Esophagus muscularis mucosa (tissue), 4 donors: ENCODE measurements at places on chromosomes 12 and 14. TPM values are rescaled to one million over a fixed set of nuclear protein-coding genes. Genes with fewer than 3 reads are reported as not detected.

The IL26 gene
- not detected for total RNA-seq

DNA sequence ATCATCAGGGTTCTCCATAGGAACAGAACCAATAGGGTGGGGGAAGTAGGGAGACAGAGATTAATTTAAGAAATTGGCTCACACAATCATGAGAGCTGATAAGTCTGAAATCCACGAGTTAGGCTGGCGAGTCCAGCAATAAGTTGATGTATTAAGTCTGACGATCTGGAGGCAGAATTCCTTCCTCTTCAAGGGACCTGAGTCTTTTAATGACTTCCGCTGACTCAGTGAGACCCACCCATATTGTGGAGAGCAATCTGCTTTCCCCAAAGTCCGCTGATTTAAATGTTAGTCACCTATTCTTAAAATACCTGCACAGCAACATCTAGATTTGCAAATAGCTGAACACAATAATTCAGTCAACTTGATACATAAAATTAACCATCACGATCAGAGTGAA lies 97.8 kb downstream of the SPTSSA start:
- H3K4me3 ChIP-seq, result no peak overlapping the region
- H3K27me3 ChIP-seq, result no peaks in the 10 kb centered on the region
- H3K4me1 ChIP-seq, result peaks cover 5% of the 10 kb centered on the region

DNA sequence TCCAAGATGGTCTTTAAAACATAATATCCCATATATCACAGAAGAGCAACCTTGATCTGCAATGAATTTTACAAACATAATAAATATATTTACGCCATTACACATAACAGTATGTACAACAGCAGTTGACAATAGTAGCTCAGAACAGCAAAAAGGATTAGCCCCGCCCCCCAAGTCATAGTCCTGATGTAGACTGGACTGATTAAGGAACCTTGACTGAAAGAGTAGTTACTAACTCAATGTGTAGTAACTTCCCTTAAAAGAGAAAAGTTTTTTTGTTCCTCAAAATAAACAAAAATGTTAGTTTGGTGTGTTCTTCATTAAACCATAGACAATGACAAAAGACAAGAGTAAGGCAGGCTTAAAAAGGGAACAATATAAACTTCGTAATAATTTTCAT lies 44.5 kb downstream of the GTF2A1 start:
- H3K4me1 ChIP-seq, result peaks cover 3% of the 10 kb centered on the region
- H3K27ac ChIP-seq, result peak overlapping the region; percentile 51
- no peaks in the 10 kb centered on the region for H3K36me3 ChIP-seq
- no peaks in the 10 kb centered on the region for H3K27me3 ChIP-seq
- DNase-seq, result no peak
- no peak overlapping the region for H3K4me3 ChIP-seq

The IL22 gene
- total RNA-seq, result not detected

DNA sequence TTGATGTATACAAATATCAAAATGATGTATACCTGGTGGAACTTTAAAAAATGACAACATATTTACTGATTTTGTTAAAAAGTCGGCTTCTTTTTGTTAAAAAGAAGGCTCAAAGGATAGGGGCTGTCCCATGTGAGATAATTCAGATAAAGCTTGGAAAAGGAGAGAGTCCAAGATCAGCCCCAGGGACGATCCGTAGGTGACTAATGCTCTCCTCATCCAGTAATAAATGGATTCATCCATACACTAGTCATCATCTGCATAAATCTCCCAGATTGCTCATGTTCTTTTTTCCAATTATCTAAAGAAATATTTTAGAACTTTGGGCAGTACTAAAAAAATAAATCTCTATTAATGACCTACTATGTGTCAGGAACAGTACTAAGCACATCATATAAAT lies 23.4 kb upstream of the FSCB start:
- no peaks in the 10 kb centered on the region for H3K4me1 ChIP-seq
- no peak overlapping the region for H3K4me3 ChIP-seq
- no peak for DNase-seq

- peaks cover 10% of the 10 kb centered on the region for H3K4me1 ChIP-seq
- no peaks in the 10 kb centered on the region for H3K36me3 ChIP-seq
- H3K4me3 ChIP-seq, result no peak overlapping the region
- no peaks in the 10 kb centered on the region for H3K27me3 ChIP-seq
- DNase-seq, result no peak
- H3K27ac ChIP-seq, result no peak overlapping the region
These were observed 24.0 kb upstream of the MDM2 start for GRCh38 chr12:68784015-68784414.

The PDZRN4 gene
- 43.9 TPM for total RNA-seq

The PCED1B gene
- 0.99 TPM for total RNA-seq

DNA sequence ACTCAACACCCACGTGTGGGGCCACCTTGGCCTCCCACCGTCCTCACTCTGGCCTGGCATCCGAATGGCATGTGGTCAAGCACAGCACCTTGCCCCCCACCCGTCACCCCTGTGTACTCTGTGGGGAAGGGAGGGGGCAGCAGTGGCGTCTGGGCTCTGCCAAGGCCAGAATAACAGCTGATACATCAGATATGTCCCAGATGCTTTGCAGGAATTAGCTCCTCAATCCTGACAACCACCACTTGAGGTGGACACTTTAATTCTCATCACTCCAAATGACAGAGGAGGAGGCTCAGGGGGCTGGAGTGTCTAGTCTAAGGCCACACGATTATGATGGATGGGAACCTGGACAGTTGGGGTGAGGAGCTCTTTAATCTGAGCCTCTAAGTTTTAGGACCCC lies 1.7 kb upstream of the KRT80 start:
- DNase-seq, result no peak
- H3K4me3 ChIP-seq, result no peak overlapping the region
- H3K27ac ChIP-seq, result peak overlapping the region; percentile 16
- H3K4me1 ChIP-seq, result peaks cover 60% of the 10 kb centered on the region
- no peaks in the 10 kb centered on the region for H3K36me3 ChIP-seq
